Fibroblast of the aortic adventitia (primary cell): ENCODE measurements at places on chromosomes 13 and 19.
A peak's percentile ranks its signal among the peaks of the same experiment; 100 is the strongest.

DNA sequence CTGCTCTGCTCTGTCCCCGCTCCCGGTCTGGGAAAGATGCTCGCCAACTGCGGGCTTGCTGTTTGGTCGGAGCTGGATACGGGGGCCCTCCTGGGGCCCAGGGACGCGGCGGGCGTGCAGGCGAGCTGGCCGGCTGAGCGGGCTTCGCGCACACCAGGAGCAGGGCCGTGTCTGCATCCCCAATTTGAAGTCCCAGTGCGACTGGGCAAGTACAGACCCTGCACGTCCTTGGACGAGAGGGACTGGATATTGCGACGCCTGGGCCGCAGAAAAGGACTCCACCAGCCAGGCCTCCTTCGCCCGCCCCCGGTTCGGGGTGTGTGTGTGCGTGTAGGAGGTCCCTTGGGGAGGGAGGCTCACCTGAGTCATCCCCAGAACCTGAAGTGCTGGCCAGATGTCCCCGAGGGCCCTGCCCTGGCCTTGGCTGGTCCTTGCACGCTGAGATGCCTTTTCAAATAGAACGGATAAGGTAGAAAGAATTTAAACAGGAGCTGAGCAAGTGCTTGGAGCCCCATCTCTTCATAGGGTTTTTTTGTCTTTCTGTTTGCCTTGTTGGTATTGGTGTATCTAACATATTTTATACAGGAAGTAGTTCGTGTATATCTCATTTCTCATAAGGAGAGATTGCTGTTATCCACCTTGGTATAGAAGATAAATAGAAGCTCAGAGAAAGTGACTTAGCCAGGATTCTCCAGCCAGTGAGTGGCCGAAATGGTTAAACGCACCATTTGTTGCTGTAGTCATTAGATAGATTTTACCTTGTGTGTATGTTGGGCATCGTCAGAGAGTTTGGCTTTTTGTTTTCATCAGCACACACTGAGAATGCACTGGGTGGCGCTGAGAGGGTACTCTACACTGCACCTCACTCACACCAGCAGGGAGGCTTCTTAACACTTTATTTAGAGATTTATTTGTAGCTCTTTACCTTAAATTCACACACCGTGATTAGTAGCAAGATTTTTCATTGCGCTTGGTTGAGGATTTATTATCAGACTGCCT is 1.1 kb downstream of the NAXD start:
- DNase-seq: peak; percentile 67

GRCh38 chr19:30916238-30916637 is 433.0 kb downstream of the TSHZ3 start:
- no peak for DNase-seq

GRCh38 chr13:30431269-30431940 is 9.1 kb downstream of the UBE2L5 start:
- DNase-seq: peak; percentile 8

DNA sequence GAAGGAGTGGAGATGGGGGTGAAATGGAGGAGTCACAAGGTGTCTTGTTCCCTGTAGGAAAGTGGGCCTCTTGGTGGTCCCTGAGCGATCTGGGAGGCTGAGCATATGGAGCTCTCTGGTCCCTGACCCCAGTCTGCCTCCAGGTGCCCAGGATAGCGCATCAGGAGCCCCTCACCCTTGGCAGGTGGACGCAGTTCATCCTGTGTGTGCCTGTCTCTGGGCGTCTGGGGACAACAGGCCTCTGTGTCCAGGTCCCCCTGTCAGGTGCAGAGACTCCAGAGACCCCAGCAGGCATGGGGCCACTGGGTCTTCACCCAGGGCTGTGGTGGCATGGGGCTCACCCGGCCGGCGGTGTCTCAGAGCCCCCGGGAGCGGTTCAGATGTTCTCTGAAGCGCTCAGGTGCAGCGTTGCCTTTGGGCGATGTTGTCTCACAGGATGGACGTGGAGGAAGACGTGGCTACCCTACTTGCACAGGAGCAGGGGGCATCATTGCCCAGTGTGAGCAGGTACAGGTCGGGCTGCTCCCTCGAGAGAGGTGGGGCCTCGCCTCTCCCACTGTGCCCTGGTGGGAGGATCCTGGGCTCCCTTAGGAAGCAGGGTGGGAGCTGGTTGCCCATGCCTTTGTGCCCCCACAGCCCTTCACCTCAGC is 58.1 kb upstream of the TPM4 start:
- DNase-seq: no peak

GRCh38 chr13:27797228-27797624 is 4.9 kb downstream of the GSX1 start:
- peak; percentile 8 for DNase-seq

DNA sequence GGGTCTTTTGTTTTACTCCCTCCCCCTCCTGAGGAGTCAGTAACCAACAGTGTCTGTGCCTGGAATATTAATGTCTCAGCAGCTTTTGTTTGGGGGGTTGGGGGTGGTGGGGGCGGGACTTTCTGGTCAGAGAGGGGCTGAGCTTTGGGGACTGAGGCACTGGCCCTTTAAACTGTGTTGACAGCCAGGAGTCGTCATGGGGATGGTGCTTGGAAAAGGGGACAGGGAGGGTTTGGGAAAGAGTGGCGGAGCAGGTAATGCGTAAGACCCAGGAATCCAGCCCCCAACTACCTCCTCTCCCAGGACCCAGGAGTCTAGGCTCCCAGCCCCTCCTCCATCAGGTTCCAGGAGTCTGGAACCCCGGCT is 5.2 kb downstream of the CADM4 start:
- DNase-seq: no peak

DNA sequence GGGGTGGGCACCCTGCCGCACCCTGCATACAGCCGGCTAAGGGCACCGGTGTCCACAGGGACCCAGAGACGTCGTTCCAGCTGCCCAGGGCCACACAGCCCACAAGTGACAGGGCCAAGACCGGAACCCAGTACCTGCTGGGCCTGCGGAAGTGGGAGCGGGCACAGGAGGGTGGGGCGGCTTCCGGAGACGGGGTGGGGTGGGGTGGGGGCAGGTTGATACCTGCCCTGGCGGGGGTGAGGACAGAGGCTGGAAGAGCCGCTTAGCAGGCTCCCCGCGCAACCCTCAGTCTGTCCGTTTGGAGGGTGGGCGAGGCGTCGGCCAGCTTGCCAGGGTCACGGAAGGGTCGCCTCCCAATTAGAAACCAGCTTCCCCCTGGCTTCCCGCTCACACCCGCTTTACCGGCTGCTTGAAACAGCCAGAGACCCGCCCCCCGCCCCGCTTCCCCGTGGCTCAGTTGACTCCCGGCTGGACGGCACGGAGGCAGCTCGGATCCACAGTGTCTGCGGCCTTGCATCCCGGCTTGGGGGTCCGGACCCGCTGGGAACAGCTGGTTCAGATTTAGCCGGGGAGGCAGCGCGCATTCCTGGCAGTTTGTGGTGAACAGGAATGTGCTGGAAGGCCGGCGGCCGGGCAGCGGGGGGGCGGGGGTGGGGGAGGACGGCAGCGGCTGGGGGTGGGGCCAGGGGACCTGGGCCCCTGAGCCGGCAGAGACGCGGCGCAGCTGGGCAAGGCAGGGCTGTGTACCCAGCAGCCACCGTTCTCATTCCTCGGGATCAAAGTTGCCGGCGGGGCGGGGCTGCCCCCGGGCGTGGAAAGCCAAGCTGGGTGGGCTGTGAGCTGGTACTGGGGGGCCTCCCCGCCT is 1.9 kb downstream of the CNN2 start:
- DNase-seq: peak; percentile 96

DNA sequence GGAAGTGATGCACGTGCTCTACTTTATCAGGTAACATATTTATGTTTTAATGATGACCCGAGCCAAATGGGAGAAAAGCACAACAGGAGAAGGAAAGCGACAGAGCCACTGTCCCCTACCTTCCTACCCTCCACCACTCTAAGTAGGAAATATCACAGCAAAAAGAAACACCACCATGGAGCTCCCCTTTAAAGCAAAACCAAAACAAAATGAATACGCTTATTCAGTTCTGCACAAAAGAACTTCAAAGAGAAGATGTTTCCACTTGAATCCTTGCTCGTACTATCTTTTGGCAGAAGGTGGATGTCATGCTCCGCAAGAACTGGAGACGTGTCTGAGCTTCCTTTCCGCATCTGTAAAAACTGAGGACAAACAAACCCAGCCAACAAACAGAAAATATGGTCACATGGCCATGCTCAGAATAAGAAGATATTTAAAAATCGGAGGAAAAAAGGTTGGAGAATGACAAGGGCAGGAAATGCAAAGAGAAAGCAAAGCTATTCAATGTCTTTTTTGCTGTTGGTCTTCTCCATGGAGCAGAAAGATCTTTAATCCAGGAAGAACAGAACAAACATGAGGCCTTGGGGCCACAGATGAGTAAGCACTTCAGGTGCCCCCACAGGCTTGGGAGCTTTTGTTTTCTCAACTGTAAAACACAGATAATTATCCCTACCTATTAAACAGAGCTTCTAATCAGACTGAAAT is 19.5 kb downstream of the N4BP2L1 start:
- DNase-seq: no peak

DNA sequence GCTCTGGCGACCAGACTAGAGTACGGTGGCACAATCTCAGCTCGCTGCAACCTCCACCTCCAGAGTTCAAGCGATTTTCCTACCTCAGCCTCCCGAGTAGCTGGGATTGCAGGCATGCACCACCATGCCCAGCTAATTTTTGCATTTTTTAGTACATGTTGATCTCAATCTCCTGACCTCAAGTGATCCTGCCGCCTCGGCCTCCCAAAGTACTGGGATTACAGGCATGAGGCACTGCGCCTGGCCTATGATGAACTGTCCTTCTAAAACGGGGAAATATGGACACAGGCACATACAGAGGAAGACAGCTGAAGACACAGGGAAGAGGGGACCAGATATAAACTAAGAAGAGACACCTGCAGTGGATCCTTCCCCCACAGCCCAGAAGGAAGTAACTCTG is 12.7 kb downstream of the CLEC4M start:
- no peak for DNase-seq

DNA sequence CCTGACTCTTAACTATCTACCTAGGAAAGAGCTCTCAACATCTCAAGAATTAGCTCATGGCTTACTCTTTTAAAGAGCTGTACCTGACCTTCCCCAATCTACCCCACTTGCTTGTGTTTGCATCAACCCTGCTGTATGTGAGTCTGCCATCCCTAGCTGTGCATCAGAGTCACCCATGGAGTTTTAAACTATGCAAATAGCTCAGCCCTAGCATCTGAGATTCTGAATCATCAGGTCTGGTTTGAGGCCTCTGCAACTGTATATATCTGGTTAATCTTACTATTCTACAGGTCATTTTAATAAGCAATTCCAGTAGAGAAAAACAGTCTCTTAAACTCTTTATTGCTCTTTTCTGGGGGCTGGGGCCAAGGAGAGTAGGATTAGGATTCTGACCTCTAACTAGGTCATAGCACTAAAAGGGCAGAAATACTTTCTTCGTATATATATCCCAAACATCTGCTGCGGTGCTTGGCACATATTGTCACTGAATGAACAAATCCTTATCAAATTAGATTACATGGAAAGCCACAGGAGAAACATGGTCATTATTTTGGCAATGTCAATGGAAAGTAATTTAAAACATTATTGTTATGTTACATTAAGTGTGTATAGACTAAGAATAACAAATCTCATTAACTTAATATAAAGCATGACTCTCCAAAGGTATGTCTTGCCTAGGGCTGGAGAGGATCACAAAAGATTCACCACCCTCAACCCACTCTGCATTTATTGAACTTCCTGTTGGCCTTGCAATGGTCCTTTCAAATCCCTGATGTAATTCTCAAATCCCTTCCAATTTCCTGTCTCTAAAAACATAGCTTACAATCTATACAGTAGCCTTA is 232.2 kb downstream of the DACH1 start:
- DNase-seq: no peak

- DNase-seq: no peak
These were observed 14.9 kb downstream of the GRTP1 start for GRCh38 chr13:113349050-113349449.

DNA sequence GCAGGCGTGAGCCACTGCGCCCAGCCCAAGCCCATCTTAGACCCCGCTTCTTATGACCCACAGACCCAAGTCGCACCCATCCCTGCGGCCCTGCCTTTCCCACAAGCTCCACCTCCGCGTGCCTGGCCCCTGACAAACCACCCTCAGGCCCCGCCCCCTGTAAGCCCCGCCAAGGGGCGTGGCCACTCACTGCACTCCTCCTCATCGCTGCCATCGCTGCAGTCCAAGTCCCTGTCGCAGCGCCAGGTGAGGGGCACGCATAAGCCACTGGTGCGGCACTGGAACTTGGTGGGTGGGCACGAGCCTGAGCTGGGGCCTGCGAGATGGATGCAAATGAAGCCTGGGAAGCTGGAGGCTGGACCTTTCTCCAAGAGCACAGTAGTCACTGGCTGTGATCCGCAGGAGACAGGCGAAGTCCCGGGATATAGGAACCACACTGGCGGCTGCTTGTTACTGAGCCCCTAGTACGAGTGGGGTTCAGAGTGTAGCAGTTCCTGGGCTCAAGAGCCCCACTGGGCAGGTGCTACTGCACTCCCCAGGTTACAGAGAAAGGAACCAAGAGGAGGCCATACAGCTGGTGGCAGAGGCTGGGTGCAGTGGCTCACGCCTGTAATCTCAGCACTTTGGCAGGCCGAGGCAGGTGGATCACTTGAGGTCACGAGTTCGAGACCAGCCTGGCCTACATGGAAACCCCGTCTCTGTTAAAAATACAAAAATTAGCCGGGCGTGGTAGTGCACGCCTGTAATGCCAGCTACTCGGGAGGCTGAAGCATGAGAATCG is 3.1 kb downstream of the CD320 start:
- DNase-seq: no peak

GRCh38 chr13:30681843-30682242 is 53.5 kb upstream of the ALOX5AP start:
- DNase-seq: peak; percentile 66

GRCh38 chr13:113952151-113952982 is 21.5 kb downstream of the C13orf46 start:
- DNase-seq: no peak

- DNase-seq: no peak
These were observed 418.9 kb downstream of the KLF12 start for GRCh38 chr13:73715114-73715910.

DNA sequence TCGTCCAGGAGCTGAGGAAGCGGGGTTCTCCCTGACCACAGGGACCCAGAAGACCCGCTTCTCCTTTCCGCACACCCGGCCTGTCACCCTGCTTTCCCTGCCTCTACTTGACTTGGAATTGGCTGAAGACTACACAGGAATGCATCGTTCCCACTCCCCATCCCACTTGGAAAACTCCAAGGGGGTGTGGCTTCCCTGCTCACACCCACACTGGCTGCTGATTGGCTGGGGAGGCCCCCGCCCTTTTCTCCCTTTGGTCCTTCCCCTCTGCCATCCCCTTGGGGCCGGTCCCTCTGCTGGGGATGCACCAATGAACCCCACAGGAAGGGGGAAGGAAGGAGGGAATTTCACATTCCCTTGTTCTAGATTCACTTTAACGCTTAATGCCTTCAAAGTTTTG is 18.9 kb downstream of the VASP start:
- DNase-seq: peak; percentile 53

DNA sequence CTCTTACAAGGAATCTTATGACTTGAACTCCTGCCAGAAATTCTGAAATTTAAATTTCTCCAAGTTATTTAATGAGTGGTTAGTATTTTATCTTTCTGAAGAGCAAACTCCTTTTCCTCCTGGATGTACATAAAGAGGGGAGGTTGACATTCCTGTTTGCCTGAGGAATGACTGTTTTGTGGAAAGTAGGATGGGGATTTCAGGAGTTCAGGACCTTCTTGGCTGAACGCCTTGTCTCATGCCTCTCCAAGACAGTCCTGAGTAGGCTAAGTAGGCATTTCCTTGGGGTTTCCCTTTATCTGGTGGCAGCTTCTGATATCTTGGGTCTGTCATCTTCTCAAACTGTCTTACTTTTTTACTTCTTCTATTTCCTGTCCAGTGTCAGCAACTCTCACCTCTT is 356.6 kb downstream of the TDRD3 start:
- no peak for DNase-seq

GRCh38 chr13:99919132-99919531 is 52.4 kb downstream of the ZIC5 start:
- DNase-seq: no peak

GRCh38 chr13:72194523-72194922 is 327.5 kb upstream of the DACH1 start:
- DNase-seq: no peak
